ENCODE measurements at places on chromosomes 5 and 9.

DNA sequence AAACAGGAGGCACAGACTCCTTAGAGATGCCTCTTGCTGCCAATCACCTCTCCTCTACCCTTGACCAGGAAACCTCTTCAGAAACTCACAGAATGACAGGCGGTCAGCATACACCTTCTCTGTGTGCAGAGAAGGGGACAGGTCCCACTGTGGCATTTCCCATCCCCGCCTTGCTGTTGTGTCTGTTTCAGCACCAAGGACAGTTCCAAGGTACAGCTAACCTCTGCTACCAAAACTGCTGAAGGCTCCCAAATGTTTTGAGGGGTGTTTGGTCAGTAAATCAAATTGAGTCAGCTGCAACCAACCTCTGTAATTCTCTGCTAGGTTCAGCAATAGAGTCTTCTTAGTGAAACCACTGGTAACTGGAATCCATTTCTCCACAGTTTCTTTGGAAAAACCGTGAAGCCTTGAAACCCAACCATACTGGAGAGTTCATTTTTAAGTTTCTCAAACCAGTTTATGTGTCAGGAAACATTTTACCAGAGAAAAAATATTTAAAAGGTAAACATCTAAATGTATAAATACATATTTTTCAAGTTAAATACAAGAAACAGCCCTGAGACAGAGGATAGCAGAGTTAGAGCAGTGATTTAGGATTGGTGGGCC lies 122.0 kb downstream of the DRD1 start:
- DNase-seq: no peak

DNA sequence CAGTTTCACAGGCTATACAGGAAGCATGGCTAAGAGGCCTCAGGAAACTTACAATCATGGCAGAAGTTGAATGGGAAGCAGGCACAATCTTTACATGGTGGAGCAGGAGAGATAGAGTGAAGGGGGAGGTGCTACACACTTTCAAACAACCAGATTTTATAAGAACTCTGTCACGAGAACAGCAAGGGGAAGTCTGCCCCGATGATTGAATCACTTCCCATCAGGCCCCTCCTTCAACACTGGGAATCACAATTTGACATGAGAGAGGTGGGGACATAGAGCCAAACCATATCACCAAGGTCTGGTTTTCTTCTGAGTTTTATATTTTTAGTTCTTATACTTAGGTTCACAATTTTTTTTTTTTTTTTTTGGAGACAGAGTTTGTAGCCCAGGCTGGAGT lies 16.1 kb downstream of the ZCCHC9 start:
- DNase-seq: no peak

- DNase-seq: no peak
Observed at GRCh38 chr5:127003798-127004495, 26.4 kb downstream of the MARCHF3 start.

DNA sequence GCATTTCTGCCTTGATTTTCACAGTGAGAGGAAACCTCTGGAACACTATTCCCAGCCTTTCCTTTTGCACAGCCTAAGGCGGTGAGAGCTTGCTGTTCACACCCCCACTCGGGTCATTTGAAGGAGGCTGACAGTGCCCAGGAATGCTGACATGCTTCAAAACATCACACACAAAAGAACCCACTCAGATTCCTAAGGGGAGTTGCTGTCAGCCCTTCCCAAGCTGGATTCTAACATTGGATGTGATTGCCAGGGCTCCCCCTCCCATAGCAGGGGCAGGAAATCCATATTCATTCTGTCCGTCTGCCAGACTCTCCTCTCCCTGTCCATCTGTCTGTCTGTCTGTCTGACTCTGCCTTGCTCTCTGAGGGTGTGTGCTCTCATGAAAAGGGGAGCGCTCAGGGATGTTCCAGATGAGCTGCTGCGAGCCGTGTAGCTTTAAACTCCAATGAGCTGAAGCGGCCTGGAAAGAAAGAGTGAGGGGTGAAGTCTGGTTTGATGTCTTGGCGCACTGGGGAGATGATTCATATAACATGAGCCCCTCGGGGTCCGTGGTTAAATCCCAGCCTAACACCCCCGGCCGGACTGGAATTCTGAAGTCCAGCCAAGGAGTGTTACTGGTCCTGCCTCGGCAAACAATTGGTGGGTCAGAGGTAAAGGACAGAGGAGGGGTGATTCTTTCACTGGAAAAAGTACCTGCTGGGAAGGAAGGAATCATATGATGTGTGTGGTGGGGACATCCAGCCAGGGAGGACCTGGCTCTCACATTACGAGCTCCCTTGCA lies 517.0 kb downstream of the CCDC171 start:
- DNase-seq: no peak

GRCh38 chr5:105392122-105392709 lies 1829.6 kb upstream of the NUDT12 start:
- no peak for DNase-seq

DNA sequence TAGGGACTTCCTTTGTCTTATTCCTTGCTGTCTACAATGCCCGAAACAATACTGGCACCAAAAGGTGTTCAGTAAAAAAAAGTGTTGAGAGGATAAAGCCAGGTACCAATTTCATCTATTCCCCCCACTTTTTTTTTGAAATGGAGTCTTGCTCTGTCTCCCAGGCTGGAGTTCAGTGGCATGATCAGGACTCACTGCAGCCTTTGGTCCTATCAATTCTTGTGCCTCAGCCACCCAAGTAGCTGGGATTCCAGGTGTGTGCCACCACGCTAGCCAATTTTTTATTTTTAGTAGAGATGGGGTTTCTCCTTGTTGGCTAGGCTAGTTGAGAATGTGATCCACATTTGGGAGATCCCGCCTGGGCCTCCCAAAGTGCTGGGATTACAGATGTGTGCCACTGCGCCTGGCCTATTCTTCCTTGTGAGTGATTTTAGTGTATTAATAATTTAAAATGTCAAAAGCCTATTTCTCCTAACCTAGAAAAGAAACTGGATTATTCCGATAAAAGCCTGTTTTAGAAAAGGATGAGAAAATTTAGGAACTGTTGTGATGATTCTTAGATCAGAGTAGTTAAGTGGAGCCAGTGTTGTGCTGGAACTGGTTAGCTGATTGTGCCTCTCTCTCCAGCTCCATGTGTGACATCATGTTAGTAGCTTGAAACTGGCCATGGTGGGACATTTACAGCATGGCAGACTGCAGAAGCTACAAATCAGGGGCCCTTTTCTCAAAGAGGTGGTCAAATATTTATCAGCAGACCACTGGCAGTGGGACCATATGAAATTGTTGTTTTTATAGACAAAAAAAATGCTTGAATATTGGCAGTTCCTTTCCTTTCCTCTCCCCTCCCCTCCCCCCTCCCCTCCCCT lies 14.3 kb downstream of the CDC42SE2 start:
- DNase-seq: no peak

GRCh38 chr5:123753180-123753936 lies 241.4 kb downstream of the CSNK1G3 start:
- no peak for DNase-seq

DNA sequence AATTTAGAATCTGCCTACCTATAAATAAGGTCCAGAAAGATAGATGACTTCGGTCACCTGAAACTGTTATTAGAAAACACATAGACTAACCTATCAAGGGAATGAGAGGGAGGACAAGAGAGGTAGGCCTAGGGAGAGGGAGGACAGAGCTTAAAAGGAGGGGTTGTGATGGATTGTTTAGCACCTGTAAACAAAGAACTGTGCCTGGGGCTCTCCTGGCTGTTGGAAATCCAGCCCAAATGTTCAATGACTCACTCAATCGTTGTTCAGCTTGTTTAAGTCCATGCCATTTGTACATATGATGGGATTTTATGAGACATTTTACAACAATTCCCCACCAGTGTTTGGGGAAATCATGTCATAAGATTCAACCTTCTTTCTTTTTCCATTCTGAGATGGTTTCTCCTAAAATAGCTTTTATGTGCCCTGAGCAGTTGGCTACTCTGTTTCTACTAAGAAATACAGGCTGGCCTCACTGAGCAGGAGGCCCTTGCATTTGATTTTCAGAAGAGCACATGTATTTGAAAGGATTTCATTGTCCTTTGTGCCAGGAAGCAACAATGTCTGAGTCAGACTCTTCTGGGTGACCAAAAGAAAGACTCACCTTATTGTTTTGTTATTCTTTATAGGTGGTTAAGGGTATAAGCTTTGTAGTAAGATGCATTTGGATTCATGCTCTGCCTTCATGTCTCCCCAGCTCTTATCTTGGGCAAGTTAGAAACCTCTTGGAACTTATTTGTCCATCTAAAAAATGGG lies 48.2 kb upstream of the GPR151 start:
- DNase-seq: no peak

DNA sequence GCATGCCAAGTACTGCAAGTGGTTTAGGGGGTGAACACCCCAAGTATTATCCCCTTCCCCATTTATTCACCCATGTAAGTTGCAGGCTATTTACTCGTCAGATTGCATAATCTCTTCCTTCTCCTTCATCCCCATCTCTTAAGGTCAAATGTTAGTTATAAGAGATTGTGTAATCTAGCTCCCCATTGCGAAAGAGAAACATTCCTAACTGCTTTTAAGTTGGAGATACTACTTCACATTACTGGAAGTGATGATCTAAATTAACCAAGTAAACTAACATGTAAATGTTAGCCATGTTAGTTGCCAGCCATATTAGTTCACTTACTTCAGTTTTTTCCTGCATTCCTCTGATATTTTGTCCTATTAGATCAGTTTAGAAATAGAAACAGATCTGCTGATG lies 262.3 kb downstream of the TAF11L14 start:
- DNase-seq: no peak

GRCh38 chr9:36154331-36154952 lies 14.7 kb upstream of the CCIN start:
- DNase-seq: no peak

GRCh38 chr5:73278693-73279092 lies 105.7 kb downstream of the TMEM174 start:
- no peak for DNase-seq

- DNase-seq: no peak
Observed at GRCh38 chr5:76926329-76927105, 26.3 kb upstream of the CRHBP start.

DNA sequence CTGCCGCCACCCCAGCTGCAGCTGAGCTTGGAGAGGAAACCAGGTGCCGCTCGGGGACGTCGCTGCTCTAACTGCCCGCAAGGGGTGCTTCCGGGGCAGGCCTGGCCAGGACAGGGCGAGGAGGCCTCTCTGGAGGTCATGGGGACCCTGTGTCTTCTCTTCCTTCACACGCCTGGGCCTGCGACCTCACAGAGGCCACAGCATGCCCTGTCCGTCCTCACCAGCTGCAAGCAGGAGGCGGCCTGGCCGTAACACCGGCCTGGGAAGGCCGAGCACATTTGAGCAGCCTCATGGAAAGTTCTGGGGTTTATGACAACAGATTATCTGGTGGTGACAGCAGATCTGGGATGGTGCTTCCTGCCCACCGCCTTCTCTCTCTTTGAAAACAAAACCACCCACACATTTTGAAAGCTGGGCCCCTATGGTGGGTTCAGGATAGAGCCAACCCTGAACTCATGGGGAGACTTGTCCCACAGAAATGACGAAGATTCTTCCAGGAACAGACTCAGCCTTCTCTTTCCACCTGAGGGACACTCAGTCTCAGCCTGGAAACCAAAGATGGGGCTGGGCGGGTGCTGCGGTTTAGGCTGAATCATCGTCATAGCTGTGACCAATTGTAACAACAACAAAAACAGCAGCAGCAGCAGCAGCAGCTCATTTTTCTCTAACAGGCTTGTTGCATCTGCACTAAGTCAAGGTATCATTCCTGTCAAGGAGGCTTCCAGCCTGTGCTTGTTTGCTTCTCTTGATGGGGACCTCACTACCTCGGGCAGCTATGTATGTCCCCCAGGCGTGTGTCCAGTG lies 99.6 kb upstream of the RAPGEF1 start:
- peak; percentile 48 for DNase-seq

DNA sequence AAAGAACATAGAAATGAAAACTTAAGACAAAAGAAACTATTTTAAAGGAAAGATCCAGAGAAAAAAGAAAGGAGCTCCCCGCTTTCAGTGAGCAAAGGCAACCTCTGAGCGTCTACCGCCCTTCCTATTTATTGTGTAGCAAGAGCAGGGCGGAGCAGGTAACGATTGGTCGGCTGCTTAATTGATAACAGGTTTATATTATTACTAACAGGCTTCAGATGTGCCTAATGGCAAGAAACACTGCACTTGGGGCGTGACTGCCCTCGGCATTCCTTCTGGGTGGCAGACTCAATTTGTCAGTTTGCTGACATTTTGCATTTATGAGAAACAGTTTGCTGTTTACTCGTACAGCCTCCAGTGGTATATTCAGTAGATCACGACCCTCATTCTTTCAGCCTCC lies 482.7 kb upstream of the C9orf72 start:
- no peak for DNase-seq

DNA sequence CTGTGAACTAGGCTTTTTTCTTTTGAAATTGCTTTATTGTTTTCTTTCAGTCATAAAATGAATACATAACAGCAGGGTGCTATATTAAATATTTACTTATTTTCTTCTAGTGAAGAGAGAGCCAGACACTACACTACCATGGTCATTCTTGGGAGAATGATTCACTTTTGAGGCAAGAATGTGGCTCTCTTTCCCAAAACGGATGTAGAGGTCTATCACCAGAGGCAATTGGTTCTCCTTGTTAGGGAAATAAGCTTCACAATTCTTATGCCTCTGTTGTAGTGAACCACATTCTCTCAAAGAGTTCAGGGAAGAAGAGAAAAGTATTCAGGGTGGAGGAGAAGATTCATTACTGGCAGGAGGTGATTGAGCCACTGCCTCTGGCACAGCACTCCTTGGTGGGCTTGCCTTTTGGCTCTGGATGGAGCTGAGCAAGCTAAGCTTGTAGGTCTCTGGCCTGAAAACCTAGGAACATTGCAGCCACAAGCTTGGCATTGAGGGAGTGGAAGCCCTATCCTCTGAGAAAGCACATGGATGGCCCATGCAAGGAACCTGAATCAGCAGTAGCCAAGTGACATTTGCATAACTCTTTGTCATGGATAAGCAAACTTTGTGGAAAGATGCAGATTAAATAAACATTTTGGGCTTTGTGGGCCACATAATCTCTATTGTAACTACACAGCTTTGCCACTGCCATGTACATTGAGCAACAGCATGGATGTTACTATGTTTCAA lies 179.0 kb upstream of the TNC start:
- DNase-seq: no peak

- peak; percentile 14 for DNase-seq
Observed at GRCh38 chr5:139543423-139543991, 17.6 kb upstream of the UBE2D2 start.

DNA sequence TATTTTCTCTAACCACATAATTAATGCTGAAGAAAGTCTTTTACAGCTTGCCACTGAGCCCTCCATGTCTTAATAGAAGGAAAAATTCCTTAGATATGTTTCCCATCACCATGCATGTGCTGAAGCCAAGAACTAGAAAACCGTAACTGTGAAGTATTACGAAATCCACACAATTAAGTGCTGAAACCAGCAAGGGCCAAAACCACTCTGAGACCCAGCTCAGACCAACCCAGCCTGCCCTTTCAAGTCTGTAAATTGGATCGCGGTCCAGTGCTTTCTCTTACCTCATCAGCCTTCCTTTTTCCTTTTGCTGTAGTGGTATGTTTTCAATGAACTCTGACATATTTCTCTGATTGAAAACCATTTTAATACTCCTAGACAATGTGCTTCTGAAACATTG lies 26.3 kb downstream of the SEMA5A start:
- DNase-seq: no peak

- DNase-seq: no peak
Observed at GRCh38 chr5:130992621-130993020, 172.4 kb downstream of the HINT1 start.

- DNase-seq: no peak
Observed at GRCh38 chr5:167029488-167029887, 1262.0 kb upstream of the WWC1 start.
